CD4-positive, alpha-beta T cell (primary cell): ENCODE measurements at places on chromosomes 16 and 17.

DNA sequence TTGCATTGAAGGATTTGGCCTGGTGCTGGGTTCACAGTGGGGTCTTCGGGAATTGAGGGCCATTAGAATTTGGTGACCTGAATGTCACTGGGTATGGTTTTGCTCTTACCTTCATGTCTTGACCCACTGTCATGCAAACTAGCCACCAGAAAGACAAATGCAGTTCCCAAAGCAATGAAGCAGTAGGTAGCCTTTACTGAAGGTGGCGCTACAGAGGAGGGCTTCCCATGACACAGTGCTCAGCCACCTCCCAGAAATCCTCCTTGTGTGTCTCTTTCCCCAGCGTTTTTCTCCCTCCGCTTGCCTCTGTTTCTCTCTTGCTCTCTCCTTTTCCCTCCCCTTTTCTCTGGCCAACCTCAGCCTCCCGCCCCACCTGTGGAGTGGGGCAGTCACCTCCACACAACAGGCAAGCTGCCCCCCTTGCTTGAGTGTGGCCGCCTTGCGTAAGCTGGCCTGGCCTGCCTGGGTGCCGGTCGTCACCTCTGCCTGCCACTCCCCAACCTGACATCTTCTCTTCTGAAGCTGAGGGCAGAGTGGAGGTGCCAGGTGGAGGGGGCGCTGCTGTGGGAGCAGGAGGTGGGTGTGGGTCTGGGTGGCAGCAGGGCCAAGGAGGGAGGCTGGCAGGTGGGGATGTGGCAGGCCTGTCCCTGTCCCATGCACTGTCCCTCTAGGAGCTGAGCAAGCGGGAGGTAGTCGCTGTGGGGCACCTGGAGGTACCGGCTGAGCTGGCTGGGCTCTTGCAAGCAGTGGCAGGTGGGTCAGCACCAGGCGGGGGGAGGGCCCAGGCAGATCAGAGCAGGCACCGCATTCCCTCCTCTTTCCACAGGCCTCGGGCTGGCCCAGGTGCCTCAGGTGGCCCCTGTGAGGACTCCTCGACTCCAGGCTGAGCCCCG lies 34.7 kb downstream of the MYO15A start:
- DNase-seq, result no peak

- DNase-seq, result peak; percentile 50
These were observed 500 bp downstream of the MAF start for GRCh38 chr16:79599837-79600637.

- no peak for DNase-seq
These were observed 21.6 kb downstream of the NXN start for GRCh38 chr17:957856-958421.

- DNase-seq, result no peak
These were observed 19.0 kb upstream of the MON1B start for GRCh38 chr16:77171745-77172635.

DNA sequence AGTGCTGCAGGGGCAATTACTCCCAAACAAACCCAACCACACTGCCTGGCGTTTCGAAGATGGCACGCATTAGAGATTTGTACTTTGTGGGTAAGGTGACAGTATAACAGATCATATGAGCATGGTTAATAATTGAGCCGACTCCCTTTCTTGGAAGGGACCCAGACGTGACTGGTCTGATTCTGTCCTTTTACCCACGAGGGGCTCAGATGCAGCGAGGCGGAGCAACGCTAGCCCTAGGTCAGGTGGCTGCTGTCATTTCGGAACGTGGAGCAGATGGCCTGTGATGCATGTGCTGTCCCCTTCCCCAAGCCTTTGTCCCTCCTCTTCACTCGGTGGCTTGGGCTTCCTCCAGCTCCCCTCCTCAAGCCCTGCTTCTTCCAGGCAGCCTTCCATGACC lies 84.2 kb downstream of the SNX29 start:
- DNase-seq, result no peak

- no peak for DNase-seq
These were observed 6.9 kb downstream of the KRT24 start for GRCh38 chr17:40696651-40697072.

DNA sequence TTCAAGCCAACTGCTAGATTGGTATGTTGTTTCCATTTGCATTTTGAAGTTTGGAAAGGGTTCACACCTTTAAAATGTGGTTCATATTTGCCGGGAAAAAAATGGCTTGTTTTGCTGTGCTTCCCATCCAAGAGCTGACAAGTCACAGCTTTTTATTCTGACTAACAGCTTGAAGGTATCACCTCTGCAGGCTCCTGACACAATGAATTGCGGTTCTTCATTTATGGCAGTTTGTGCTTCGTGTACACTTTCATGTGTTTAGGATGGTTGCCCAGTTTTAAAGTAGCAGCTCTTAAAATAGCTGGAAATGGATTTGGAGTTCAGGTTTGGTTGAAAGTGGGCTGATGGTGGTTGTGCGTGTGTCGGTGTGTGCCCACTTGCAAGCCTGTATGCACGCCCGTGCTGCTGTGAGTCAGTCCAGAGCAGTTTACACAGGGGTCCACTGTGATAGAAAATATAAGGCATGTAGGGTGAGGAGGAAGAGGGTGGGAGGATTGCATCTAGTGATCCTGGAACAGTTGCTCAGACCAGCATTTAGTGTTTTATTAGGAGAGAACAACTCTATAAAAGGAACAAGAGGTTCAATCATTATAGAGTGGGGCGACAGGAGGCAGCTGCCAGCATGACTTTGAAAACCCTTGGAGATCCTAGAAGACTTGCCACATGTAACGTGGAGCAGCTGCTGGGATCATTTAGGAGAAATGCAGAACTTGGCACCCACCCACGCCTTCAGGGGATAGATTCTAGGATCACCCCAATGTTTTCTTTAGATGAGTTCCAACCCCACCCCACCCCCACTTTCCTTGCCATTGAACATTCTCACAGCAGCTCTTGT lies 108.0 kb upstream of the TBX2 start:
- no peak for DNase-seq

GRCh38 chr17:42180922-42181850 lies at the start of gene KCNH4:
TSS of gene KCNH4 (minus strand) at chr17:42181142. CDS start at chr17:42180945, 197 bp downstream.
- peak; percentile 68 for DNase-seq

DNA sequence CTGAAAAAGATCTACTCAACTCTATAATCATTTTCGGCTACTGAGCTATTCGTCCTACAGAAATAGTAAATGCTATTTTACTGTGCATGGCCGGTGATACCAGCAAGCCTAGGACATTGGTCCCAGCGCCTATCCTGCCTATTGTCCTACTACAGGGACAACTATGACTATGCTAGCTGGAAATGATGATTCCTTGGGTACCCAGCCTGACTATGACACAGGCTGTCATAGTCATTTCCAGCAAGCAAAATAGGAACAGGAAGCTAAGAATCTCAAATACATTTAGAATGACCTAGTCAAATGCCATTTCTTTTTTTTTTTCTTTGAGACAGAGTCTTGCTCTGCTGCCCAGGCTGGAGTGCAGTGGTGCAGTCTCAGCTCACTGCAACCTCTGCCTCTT lies 33.7 kb upstream of the HSBP1 start:
- no peak for DNase-seq
